ENCODE measurements at places on chromosomes 13 and 19.
A peak's percentile ranks its signal among the peaks of the same experiment; 100 is the strongest.

GRCh38 chr19:49954933-49955332, 6.0 kb downstream of the SIGLEC11 start:
- DNase-seq, result no peak

DNA sequence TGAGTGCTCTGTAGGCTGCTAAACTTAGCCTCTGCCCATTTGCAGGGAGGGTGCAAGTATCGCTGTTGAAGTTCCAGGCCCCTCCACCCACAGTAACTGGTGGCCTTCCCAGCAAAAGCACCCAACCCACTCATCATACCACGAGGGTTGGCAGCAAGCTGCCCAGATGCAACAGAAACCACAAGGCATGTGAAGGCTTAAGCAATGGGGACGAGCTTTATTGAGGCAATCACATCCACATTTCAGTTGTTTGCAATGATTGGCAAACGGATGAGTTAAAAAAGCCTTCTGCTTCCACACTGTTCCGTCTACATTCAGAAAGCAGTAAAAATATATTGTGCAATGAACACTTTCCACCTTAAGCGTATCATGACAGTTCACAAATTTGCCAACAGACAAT, 10.3 kb downstream of the GJB6 start:
- no peak for DNase-seq

DNA sequence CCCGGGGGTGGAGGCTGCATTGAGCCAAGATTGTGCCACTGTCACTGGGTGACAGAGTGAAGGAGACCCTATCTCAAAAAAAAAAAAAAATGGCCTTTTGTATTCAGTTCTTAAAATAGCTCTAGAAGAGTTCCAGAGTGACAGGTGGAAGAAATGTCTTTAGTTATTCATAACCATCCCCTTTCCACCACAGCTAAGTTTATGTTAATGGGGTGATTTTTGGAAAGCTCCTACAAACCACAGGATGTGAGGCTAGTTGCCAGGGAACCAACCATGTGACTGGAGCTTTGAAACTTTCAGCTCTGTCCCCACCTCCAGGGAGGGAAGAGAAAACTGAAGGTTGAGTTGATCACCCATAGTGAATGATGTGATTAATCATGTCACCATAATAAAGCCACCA, 6.9 kb downstream of the ZNF490 start:
- peak; percentile 74 for DNase-seq

- DNase-seq, result no peak
These were observed 14.9 kb downstream of the ZIC5 start for GRCh38 chr13:99956473-99957349.

DNA sequence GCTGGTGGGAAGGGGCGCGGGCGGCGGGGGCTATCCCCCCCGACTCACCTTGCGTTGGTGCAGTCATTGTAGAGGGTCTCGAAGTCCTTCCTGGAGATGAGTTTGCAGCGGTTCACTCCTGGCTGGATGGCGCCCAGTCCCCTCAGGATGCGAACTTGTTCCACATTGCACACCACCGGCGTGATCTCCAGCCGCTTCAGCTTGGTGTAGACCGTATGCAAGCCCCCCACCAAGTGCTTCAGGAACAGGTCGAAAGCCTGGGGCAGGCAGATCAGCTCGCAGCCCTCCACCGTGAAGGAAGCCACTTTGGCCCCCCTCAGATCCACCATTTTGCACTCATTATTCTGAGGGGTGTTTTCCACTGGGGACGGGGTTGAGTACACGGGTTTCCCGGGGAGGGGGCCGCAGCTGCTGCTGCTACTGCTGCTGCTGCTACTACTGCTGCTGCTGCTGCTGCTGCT, 1.1 kb downstream of the DACH1 start:
- no peak for DNase-seq

DNA sequence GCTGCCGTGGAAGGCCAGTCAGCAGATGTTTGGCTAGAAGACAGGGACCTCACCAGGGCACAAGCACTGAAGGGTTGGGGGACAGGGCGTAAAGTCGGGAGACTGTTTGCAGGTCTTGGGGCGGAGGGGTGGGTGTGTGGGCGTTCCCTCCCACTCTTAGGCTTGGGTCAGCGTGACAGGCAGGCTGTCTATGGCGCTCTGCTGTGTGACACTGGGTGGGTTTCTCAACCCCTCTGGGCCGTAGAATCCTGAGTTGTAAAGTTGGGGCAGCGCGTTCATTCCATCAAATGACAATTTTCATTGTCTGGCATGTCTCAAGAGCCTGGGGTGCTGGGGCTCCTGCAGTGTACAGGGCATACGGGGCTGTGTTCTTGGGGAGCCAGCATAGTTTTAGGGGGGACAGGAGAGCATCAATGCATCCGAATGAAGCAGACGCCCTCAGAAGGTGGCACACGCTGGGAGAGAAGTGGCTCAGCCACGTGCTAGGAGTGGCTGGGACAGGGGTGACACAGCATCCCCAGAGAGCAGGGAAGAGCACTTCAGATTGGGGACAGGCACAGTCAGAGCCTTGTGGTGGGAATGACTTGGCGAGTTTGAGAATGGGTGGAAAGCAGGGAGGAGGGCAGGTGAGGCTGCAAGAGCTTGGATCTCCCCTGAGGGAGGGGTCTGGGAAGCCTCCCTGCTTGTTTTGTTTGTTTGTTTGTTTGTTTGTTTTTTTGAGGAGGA, 4.4 kb downstream of the CRTC1 start:
- DNase-seq, result no peak

DNA sequence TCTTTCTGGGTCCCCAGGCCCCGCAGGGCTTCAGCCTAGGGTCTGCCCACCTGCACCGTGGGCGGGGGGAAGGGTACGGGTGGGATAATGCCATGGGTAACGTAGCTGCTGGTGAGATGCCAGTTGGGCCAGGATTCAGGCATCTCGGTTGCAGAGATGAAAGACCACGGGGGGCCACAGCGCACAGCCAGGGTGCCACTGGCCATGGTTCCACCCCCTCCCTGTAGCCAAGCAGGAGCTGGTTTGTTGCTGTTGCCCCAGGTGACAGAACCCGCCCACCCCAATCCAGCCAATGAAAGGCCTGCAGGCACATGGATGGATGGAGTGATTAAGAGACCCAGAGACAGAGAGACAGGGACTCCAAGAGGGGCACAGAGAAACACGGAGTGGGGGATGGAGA, 1.0 kb upstream of the CGB7 start:
- no peak for DNase-seq

DNA sequence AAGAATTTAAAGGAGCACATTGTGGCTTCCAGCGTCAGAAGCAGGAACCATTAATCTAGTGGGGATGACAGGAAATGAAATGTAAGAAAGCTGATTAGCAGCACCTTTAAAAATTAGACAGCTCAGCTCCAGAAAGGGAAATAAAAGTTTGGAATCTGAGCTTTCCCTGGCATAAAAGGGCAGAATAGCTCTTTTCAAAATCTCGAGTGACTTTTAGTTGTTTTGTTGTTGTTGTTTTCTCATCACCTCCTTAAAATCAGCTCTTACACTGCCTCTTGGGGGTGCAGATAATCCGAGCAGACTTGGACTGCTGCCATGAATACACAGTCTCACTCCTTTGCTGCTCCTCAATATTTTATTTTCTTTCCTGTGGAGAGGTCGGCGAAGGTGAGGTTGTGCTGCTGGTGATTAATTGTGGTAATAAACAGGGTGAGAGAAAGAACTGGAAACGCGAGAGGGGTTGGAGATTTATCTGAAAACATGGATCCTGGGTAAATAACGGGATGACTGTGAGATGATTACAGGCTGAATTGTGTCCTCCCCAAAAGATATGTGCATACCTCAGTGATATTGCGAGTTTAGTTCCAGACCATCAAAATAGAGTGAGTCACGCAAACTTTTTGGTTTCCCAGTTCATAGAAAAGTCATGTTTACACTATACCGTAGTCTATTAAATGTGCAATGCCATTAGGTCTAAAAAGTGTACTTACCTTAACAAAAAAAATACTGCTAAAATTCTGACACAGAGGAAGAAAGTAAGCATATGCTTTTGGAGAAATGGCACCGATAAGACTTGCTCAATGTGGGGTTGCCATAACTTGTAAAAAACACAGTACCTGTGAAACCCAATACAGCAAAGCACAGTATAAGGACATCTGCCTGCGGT, 787.7 kb downstream of the UQCRFS1 start:
- no peak for DNase-seq

- DNase-seq, result no peak
These were observed 32.9 kb downstream of the ZNF701 start for GRCh38 chr19:52602941-52603340.

DNA sequence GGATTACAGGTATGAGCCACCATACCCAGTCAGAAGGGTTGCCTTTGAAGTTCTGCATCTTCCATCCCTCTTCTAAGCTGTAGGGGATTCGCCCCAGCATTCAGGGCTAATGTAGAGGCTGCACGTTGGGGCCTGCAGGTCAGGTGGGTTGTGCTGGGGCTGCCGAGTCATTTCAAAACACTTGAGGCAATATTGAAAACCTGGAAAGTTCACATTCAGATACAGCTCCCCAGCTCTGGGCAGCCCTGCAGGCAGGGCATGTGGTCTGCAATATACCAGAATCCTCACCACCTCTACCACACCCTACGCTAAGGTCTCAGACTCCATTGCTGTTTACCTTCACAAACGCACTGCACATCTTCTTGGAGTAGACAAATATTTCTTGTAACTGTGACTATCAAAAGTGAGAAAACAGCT, 24.6 kb downstream of the CCNE1 start:
- DNase-seq, result no peak

- no peak for DNase-seq
These were observed 3.1 kb upstream of the SPIB start for GRCh38 chr19:50415661-50416033.

DNA sequence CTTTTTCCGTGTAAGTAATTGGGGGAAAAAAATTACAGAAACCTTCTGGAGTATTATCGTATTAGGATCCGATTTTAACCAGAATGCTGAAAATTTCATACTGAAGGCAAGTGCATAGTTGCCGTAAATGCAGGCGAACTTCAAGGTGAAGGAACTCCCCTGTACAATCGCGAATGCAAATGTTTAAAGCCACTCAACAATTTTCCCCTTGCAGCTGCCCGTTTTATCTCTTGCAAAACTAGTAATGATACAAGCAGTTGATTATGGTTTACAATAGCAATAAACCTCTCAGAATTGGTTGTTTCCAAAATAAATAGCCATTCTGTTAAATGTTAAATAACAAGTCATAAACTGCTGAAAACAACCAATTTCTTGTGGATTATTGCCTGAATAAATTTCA, 105.7 kb downstream of the DNAJC15 start:
- DNase-seq, result no peak

DNA sequence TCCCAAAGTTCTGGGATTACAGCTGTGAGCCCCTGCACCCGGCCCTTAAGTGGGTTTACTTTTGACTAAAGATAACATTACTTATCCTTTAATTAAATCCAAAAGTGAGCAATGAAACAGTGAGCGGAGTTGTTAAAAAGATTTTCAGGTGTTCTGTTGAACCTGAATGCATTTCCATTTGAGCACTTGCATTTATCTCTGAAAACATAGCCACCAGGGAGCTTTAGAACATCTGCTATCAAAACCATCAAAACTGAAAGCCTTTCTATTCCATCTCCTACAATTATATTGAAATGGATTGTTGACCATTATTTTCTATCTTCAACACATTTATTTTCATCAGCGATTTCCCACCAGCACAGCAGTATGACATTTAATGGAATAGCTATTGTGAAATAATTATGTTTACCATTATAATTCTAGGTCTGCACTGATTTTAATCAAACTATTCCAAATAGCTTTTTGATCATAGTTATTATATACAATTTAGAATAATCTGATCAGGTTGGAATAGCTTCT, 269.0 kb downstream of the FGF14 start:
- DNase-seq, result no peak

- DNase-seq, result no peak
These were observed 172.4 kb downstream of the VWA8 start for GRCh38 chr13:41788552-41788951.

DNA sequence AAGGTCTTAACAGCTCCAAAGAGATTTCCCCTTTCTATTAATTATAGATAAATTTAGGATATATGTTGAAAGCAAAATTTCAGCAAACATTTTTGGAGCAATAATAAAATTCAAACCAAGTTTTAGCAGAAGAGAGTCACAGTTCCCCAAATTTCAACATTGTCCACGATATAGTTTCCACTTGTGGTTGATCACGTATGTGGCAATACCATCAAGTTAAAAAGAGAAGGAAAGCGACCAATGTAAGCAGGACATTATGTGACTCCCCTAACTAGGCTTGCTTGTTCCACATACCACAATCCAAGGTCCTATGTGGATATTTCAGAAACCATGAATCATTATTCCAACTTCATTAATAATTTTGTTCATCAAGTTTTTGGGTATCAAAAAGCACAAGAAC, 52.8 kb downstream of the ELF1 start:
- no peak for DNase-seq

DNA sequence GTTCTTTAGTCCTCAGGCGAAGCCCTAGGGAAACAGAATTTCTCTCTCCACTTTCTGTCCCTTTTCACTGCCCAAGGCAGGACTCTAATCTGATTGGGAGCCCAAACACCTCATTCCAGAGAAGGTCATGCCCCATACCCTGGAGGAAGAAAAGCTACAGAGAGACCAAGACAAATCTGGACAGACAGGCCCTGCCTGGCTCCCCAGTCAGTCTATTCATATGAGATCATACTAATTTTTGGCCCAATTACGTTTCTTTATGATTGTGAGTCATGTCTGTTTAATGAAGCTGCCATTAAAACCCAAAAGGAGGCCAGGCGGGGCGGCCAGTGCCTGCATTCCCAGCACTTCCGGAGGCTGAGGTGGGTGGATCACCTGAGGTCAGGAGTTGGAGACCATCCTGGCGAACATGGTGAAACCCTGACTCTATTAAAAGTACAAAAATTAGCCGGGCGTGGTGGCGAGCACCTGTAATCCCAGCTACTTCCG, 3.3 kb upstream of the AP3D1 start:
- no peak for DNase-seq

GRCh38 chr13:49651570-49652354, 23.5 kb downstream of the ARL11 start:
- DNase-seq, result no peak

DNA sequence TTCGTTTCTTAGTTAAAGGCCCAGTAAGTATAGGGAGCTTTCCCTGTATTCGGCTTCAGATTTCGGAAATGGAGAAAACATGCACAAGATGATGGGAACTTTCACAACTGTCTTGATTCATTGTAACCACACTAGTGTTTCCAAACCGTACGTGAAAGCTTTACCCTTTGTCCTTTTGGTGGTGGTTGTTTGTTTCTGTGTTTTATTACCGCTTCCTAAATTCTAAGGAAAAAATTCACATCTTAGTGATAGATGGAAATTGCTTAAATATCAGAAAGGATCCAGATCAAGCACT, 504 bp upstream of the VWA8 start:
- no peak for DNase-seq

GRCh38 chr13:32804673-32805230, 211.5 kb upstream of the KL start:
- no peak for DNase-seq
